ENCODE measurements at places on chromosomes 1 and 21.

DNA sequence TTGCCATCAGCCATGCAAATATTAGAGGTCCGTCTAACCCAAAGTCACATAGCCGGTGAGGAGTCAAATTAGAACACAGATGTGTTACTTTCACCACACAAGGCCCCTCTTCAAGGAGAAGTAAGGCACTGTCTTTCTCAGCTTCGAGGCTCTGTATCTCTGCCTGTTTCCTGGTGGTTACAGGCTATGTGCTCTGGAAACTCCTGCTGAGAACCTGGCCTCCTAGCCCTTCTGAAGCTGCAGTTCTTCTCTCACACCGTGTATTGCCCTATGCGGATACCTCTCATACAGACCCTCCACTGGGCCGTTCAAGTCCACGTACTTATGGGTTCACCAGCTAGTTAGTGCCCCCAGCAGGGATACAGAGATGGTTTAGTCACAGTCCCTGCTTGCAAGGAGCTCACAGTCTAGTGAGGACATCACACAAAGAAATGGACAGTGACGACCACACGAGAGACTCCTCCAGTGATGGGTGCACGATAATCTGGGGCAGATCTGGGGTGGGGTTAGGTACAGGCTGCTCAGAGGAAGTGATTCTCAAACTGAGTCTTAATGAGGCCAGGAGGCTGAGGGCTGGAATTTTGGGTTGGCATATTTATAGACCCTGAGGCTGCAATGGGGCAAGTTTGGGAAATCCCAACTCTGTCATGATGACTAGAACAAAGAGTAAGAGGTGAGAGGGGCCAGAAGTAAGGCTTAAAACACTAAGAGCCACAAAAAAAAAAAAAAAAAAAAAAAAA, 22.8 kb upstream of the ELOA start:
- peak; percentile 77 for DNase-seq

DNA sequence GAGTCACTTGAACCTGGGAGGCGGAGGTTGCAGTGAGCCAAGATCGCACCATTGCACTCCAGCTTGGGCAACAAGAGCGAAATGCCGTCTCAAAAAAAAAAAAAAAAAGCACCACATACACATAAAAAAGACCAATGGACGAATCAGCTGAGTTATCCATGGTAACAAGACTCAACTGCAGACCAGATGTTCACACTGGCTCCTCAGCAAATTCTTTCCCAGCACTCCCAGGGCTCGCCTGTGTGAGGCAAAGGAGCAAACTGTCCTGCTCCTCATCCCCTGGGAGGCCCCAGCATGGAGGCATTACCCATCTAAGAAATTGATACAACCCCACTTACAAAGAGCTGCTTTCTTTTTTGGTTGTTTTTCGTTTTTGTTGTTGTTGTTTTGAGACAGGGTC, 3.1 kb downstream of the TMEM234 start:
- DNase-seq, result no peak

- no peak for DNase-seq
These were observed 25.5 kb downstream of the ZNF697 start for GRCh38 chr1:119622311-119623192.

DNA sequence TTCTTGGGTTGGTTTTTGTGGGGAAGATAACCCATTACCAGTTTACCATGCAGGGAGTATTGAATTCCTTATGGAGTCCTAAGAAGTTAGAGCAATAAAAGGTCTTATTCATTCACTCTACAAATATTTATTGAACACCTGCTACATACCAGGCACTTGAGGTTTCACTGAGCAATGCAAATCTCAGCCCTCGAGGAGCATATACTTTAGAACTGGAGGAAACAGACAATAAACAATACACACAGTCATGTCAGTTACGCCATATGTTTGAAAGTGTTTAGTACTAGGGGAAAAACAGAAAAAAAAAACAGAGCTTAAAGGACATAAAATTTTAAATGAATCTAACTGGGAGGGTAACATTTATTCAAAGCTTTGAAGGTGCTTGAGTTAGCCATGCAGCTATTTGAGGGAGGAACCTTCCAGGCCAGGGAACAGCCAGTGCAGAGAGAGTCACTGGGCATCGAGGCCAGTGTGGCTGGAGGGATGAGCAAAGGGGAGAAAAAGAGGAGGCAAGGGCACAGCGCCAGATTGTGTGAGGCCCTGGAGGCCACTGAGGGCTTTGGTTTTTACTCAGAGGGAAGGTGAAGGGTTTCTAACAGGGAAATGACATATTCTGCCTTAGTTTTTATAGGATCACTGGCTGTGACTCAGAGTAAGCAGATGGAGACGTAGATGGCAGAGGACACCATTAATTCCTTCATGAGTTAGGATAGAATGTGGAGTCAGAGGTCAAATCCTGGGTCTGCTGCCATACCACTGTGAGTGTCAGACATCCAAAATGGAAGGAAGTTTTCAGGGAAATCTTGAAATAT, 32.7 kb downstream of the C1orf21 start:
- no peak for DNase-seq

- no peak for DNase-seq
These were observed 7.1 kb downstream of the SLC66A1 start for GRCh38 chr1:19319196-19319595.

DNA sequence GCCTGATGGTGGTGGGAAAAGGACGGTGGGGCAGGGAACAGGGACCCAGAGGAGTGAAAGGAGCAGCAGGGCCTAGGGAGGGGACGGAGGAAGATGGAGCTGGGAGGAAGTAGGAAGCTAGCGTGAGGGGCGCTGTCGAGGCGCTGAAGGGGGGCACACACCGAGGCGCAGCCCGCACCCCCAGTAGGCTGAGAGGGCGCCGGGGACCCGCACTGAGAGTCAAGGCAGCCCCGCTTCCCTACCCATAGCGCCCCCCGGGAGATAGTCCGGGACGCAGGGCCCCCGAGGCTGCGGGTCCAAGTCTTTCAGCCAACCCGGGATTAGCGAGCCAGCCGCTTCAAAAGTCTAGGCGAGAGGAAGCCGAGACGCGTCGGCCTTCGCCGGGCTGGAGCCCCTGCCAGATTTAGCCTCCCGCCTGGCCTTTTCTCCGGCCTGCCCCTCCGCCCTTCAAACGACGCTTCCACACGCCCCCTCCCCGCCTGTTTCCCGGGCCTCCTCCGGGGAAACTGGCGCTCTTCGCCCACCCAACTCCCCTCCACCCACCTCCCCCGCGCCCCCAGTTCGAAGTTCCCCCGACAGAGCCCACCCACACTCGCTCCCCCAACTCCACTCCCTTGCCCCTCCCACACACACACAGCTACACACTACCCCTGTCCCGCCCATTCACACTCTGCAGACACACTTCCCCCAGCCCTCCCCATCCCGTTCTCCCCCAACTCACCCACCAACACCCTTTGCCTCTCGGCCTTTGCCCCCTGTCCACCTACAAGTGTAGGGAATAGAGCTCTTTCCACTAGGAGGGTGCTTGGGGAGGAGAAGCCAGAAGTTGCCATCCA, 7.8 kb upstream of the PROX1 start:
- DNase-seq, result no peak

GRCh38 chr1:190377294-190377693, 100.4 kb downstream of the BRINP3 start:
- DNase-seq, result no peak

DNA sequence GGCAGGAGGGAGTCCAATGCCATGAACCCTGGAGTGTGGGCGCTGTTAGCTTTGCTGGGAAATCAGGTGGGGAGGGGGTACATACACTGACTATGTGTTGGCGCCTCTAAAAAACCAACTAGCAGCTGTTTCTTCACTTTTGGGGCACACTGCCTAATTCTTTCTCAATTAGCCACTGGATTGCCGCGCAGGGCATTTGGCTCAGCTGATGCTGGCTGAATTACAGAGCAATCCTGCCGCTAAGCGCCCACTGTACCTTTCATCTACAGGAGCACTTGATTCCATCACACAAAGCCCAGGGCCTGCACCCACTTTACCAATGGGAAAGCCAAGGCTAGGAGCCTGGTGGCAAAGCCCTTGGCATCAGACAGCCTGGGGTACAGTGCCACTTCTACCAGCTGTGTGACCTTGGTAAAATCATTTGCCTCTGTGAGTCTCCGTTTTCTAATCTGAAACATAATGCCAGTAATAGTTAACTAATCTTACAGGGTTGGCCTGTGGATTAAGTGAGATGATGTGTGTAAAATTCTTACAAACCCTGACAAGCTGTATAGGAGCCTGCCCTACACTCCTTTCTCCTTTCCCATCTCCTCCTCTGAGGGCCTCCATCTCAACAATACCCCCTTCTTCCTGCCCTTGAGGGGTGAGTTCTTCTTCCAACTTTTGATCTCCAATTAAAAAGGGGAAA, 59.0 kb downstream of the UBE2T start:
- DNase-seq, result no peak

GRCh38 chr21:15667010-15667409, 62.8 kb upstream of the USP25 start:
- no peak for DNase-seq

DNA sequence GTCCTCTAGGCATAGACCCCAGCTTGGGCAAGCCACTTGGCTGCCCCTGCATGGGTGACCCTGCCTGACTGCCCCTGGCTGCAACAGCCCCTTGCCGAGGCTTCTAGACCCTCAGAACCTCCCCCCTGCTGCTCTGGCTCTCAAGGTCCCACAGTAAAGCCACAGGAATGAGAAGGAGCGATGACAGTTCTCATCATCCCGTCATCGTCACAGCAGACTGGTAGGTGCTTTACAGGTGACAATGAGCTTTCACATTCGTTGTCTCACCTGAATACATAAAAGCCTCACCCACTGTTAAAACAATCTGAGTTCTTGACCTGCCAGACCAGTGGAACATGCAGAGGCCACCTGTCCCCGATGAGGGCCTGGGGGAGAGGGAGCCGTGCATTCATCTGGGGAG, 36.0 kb upstream of the GPR157 start:
- peak; percentile 39 for DNase-seq

DNA sequence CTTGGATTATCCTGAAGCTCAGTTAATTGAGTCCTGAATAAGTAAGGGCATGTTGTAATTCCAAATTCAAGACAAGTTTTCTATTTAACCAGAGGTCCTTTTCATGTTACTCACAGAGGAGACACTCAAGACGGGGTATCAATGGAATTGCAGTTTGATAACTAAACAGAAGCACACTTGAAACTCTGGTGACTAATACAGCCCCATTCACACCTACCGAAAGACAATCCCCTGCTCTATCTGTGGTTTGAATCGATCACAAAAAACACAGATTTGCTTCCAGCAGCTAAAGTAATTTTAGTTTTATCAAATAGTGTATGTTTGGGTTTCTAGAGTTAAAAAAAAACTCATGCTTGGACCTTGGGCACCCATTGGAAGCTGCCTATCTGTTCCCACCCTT, 60.4 kb downstream of the TEX35 start:
- no peak for DNase-seq

DNA sequence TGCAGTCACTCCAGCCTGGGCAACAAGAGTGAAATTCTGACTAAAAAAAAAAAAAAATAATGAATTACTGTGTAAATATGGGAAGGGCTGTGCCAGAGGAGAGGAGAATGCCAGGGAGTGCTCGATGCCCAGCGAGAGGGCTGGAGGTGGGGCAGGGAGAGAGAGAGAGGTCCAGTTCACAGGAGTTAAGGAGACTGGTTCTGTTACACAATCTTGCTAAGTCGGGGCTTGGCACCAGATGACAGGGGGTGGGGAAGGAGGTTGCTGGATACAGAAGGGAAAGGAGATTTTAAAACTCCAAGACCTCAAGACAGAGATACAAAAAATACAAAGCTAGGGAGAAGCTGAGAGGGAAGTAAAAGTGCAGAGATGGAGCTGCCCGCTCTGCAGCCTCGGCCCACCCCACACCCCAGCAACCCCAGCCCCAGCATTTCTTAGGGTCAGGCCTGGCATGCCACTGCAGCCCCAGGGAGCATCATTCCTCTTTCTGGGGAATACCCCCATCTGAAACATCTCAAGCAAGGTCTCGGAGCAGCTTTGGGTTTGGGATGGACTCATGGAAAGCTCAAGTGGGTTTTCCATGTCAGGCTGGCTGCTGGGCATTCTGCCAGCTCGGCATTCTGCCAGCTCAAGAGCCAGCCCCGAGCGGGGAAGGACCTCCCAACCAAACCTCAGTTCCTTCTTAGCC, 991 bp downstream of the SELENBP1 start:
- no peak for DNase-seq

GRCh38 chr1:6912518-6912917, 127.3 kb downstream of the CAMTA1 start:
- no peak for DNase-seq

GRCh38 chr1:57908147-57908890, 484.5 kb upstream of the DAB1 start:
- DNase-seq, result no peak

- DNase-seq, result no peak
These were observed 77.4 kb downstream of the PSMG1 start for GRCh38 chr21:39105836-39106235.

DNA sequence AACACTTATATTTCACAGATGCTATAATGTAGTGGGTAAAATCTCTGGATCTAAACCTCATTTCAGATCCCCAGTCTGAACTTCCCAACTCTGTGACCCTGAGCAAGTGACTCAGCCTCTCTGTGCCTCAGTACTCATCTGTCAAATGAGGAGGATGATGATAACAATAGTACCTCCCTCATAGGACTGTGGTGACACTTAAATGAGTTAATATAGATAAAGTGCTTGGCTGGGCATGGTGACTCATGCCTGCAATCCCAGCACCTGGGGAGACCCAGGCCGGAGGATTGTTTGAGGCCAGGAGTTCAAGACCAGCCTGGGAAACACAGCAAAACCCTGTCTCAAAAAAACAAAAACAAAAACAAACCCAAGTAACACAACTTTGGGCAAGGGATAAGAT, 4.7 kb upstream of the ECE1 start:
- DNase-seq, result peak; percentile 68

DNA sequence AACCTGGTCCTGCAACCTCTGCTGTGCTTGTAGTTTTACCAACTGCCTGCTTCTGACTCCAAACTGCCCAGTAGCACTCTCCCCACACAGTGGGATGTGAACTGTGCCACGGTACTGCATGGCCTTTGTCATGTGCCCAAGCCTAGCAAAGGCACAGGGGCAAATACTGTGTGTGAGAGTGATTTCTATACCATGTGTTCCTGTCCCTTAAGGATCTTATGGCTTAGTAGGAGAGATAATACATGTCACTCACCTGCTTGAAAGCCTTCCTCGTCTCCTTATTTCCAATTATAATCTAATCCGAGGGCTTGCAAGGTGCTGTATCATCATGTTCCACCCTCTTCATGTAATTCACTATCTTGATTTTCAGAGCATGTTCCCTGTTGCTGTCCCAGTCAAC, 51.3 kb downstream of the UBE4B start:
- no peak for DNase-seq

- DNase-seq, result no peak
These were observed 110.1 kb downstream of the SLC45A1 start for GRCh38 chr1:8427986-8428385.

DNA sequence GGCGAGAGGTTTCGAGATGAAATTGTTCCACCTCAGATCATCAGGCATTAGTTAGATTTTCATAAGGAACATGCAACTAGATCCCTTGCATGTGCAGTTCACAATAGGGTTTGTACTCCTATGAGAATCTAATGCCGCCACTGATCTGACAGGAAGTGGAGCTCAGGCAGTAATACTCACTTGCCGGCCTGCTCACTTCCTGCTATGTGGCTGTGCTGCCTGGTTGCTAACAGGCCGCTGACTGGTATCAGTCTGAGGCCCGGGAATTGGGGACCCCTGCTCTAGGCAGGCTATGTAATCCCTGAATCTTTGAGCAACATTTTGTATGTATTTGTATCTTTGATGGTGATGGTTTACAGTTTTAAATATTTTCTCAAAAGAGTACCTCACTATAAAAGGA, 32.5 kb downstream of the XKR8 start:
- peak; percentile 77 for DNase-seq
